ENCODE measurements at places on chromosomes 4 and X.

DNA sequence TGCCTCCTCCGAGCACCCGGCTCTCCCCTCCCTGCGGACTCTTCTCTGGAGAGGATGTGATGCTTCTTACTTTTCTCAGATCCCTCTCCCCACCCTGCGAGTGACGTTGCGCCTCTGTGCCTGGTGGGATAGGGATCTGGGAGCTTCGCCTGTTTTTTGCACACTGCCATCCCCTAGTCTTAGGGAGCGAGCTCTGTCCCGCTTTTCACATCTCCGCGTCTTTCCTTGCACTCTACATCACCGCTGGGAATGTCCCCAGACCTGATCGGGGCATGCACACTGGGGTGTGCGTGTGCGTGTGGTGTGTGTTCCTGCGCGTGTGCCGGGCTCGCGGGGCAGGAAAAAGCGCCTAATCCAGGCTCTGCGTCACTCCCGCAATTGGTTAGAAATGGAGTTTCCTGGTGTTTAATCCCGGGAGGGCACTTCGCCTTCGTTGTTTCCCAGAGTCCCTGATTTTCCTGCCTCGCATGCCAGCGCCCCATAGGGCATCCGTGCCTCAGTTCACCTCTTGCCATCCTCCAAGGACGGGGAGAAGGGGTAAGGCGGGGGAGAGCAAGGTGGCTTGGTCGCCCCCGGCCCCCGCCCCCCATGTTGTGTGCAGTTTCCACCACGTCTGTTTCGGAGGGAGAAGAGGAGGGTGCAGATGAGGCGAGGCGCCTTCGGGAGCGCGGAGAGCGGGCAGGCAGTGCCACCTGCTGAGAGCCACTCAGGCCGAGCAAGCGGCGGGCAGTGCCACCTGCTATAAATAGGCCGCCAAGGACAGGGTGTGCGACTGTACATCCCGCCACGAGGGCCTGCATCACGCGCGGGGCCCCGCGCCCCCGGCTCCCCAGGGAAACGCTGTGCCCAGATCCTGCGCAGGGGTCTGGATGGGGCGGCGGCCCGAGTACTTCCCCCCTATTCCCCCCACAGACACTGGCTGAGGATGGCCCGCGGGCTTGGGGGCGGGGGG is 759 bp upstream of the TBC1D1 start:
- no peak for DNase-seq

DNA sequence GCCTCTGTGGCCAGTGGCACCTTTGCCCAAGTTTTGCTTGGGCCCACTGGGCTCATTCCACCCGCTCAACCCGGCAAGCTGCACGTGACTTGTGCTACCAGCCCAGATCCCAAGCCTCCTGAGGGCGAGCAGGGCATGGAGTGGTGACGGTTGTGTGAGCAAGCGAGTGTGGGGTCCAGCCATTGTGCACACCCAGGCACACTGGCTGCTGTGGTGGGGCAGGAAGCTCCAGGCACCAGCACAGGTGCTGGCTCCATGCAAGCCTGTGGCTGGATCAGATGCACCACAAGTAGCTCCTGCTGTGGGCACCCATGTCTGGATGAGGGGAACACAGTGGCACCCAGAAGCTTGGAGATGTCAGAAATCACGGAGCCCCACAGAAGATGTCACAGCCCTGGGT is 557.0 kb upstream of the GNPDA2 start:
- no peak for DNase-seq

GRCh38 chrX:86805241-86805640 is 657.0 kb downstream of the DACH2 start:
- no peak for DNase-seq

DNA sequence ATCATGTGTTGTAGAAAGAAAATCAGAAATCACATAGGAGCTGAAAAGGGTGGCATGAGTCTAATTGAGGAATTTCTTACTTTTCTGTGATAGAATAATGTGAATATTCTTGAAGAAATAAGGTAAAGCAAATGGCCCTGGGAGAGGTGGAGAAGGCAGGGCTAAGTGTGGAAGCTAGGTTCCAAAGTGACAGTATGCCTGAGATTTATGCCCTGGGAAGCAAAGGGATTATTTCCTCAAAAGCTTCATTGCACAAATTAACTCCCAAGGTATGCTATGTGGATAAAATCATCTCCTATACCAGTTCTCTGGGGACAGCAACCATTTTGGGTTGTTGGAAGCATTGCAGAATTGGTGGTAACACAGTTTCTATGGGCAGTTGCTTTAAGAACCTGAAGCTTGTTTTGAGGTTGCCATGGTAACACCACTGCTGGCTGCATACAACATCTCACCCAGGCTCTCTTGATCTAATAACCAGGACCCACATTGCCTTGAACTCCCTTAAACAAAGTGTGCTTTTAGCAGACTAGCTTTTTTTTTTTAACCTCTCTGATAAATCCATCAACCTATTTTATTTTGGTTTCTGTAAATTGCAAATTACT is 21.0 kb downstream of the MAOA start:
- peak; percentile 69 for DNase-seq

DNA sequence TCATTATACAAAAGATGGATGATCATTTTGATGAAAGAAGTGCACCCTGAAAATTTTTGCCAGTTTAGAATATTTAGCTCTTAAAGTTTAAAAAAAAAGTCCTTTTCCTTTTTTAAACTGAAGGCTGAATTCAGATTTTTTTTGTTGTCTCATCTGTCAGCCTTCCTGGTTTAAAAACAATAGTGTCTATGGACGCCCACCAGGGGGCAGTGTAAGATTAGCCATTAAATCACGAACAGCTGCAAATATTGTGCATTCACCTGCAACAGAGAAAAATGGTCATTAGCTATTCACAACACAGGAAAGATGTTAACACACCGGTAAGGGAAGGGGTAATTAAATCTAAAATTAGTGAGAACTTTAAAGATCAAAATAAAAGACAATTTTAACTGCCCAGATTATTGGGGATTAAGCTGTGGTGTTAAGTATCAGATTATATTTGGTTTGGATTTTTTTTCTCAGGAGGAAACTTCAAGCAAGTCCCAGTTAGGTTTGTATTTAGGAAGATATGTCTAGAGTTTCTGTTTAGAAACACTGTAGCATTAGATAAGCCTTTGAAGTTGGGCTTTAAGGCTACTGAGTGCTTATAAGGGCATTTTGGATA is 4.4 kb upstream of the CXorf38 start:
- peak; percentile 45 for DNase-seq

GRCh38 chrX:85243761-85244449 is at the start of the genes SATL1 and ZNF711:
TSS of gene SATL1 (minus strand) at chrX:85243779. CDS start at chrX:85108968, 134,811 bp downstream.
TSS of gene ZNF711 (plus strand) at chrX:85243991. CDS start at chrX:85247573, 3,582 bp downstream.
- DNase-seq: peak; percentile 25

GRCh38 chr4:38787693-38788092 is 4.9 kb upstream of the TLR10 start:
- no peak for DNase-seq

- DNase-seq: peak; percentile 77
Measured at GRCh38 chr4:41258783-41259182, 2.1 kb downstream of the UCHL1 start.

GRCh38 chr4:145732001-145732815 is 52.3 kb downstream of the C4orf51 start:
- no peak for DNase-seq

DNA sequence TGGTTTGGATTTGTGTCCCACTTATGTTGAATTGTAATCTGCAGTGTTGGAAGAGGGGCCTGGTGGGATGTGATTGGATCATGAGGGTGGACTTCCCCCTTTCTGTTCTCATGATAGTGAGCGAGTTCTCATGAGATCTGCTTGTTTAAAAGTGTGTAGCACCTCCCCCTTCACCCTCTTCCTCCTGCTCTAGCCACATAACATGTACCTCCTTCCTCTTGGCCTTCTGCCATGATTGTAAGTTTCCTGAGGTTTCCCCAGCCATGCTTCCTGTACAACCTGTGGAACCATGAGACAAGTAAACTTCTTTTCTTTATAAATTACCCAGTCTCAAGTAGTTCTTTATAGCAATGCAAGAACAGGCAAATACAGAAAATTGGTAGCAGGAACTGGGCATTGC is 138.7 kb downstream of the INPP4B start:
- no peak for DNase-seq

DNA sequence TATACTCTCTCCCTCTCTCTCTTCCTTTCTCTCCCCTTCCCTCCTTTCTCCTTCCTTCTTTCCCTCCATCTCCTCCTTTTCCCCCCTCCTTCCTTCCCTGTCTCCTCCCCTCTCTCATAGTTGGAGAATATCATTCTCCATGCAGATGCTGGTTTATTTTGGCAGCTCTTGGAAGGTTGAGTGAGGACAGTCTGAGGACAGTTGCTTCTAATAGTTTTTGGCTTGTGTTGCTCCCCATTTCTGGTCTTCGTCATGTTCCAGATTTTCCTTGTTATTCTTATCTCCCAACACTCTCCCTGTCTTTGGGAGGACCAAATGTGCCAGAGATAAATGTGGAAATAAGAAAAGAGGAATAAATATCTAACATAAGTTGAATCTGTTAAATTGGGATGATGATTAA is 263.0 kb downstream of the FRMPD4 start:
- DNase-seq: no peak

DNA sequence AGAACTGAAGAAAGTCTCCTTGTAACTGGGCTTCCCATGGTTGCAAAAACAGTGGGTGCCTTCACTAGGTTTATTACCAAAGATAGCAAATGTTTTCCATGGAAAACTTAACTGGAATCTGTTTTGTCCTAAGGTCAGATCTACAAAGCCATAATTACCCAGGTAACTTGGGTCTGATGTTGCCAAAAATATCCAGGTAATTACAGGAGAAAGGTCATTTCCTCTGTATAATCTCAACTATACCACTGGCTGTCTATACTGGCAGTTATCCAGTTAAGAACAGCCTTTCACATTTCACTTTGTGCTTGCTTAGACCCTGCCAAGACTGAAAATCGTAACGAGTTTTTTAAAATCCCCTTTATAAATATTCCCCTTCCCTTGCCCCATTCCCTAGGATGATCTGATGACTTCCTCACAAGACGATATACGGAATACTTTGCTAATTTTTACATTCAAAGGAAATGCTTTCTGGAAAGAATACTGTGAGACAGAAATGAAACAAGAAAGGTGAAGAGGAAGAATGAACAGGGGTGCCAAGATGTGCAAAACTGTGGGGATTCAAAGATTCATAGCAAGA is 105.5 kb downstream of the MAML3 start:
- no peak for DNase-seq

DNA sequence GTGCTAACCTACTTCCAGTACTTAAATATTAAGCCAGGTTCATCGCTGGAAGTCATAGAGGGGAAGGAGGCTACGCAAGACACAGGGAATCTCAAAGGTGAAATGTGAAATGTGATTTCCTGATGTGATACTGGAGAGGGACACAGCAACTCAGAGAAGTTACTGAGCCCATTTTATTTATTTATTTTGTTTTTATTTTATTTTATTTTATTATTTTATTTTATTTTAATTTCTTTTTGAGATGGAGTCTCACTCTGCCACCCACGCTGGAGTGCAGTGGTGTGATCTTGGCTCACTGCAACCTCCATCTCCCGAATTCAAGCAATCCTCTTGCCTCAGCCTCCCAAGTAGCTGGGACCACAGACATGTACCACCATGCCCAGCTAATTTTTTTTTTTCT is 19.7 kb downstream of the CLRN2 start:
- no peak for DNase-seq

DNA sequence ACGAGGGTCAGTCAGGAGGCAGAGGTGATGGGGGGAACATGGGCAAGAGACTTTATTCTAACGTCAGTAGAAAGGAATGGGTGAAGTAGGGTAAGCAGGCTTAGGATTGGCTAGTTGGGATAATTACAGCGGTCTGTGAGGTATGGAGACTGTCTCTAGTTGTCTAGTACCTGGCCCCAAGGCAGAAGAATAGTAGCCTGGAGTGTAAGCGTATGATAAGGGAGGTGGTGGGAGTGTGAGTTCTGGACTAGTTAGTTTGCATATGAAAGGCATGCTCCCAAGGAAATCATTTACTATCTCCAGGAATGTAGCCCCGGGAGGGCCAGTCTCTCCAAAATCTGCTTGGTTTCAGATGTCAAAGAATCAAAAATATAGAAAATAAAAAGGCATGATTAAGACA is 219.6 kb upstream of the ANXA3 start:
- DNase-seq: no peak

DNA sequence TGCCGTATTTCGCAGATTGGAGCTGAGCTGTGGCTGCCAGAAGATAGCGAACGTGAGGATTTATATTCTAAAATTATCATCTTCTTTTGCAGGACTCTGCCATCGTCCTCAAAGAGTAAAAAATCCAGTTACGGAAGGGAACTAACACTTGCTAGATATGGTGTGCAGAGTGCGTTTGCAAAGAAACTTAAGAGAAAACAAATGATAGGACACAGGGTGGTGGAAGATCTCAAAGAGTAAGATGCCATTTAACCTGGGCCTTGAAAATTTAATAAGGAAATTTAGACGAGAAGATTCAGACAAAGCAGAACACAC is 566 bp downstream of the LARP7 start:
- DNase-seq: no peak
